ENCODE measurements at places on chromosomes 7 and 10. TPM values are rescaled to one million over a fixed set of nuclear protein-coding genes. Genes with fewer than 3 reads are reported as not detected.

- DNase-seq: no peak
Observed at GRCh38 chr7:93366816-93367215, 134.7 kb downstream of the VPS50 start.

DNA sequence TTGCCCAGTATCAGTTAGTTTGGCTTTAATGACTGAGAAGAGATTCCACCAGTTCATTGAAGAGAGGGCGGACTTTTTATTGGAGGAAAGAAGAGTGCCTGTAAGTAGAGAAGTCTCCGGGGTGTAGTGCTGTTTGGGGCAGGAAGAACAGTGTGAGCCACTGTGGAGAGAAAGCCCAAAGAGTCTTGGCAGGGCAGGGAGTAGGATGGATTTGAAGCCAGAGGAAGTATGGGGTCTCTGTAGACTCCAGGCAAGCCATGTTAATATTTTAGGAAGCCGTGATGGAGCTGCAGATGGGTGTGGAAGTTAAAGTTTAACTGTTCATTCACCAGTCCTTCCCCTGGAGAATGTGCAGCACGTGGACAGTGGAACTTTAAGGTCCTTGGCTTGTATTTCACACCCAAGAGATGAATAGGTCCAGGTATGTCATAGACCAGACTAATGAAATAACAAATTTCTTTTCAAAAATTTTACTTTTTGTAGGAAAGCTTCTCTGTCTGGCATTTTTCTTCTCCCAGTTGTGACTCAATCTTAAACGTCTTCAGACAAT is 54.1 kb downstream of the TCF7L2 start:
- no peak for DNase-seq

- DNase-seq: no peak
Observed at GRCh38 chr10:113846036-113846435, 7.8 kb downstream of the DCLRE1A start.

- no peak for DNase-seq
Observed at GRCh38 chr7:47047384-47047783, 534.5 kb downstream of the TNS3 start.

GRCh38 chr7:32222251-32222900 is 152.2 kb upstream of the PDE1C start:
- no peak for DNase-seq

- no peak for DNase-seq
Observed at GRCh38 chr7:72781161-72781560, 46.8 kb downstream of the TYW1B start.

FAM24B gene
- total RNA-seq: 5.1 TPM

WEE2 gene
- total RNA-seq: not detected

TUBB8 gene
- total RNA-seq: not detected

BRI3 gene
- total RNA-seq: 68.3 TPM

EN2 gene
- 0.29 TPM for total RNA-seq

ATOH7 gene
- total RNA-seq: 0.88 TPM

Measured in H4 (cell line).